Activated T-cell treated with anti-CD3 and anti-CD28 coated beads for 24 hours (primary cell): ENCODE measurements at places on chromosomes 4 and X.

DNA sequence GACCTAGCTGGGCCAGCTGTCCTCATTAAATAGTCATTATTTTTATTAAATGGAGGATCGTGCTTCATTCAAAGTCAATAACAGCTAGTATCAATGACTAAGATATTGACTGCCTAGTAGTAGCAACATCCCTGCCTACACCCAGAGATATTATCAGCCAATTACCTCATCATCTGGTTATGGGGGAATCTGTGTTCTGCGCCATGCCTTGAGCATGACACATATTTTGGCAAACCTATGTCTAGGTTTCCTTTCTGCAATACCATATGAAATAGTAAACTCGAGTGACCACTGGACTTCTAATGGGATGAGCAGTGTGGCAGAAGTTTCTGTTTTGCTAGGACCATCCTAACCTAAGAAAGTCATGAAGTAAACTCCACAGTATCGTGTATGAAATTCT is 50.0 kb upstream of the AADAT start:
- DNase-seq = no peak

DNA sequence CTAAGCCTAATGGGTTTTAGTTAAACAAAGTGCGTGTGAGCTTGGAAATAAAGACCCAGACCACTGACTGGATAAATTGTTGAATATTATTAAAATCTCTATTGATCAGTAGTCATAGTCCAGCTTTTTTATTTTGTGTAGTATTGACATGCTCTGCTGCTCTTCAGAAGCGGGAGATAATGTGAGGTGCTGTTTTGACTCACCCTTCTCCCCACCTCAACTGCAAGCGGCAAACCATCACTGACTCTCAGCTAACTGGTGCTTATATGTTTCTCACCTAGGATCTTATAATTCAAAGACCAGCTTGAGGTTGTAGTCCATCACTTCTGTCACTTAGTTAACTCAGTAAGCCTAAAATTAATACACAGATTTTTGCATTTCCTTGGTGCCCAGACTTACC is 72.2 kb downstream of the COMMD8 start:
- DNase-seq = no peak

DNA sequence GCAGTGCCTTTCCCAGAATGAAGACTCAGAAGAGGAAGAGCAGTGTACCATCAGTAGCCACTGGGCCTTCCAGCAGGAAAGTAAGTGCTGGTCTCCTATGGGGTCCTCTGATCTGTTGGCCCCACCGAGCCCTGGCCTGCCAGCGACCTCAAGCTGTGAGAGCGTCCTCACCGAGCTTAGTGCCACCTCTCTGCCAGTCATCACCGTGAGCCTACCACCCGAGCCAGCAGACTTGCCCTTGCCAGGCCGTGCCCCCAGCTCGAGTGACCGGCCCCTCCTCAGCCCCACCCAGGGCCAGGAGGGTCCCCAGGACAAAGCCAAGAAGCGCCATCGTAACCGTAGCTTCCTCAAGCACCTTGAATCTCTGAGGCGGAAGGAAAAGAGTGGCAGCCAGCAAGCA is 69.7 kb downstream of the STARD8 start:
- no peak for DNase-seq

DNA sequence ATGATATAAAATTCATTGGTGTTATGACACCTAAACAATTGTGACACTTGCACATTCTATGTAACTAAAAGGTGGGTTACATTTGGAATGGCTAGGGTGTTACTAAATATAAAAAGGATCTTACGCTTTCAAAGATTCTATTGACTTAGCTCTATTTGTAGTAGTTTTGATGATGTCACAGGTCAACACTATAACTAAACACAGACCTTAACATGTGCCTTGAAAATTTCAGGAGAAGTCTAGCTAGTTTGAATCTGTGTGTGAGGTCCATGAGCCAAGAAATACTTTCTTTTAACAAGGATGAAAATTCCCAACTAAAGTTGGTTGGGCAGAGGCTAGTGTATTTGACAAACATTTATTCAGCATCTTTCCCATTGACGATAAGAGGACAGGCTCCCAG is 298.0 kb downstream of the GPAT3 start:
- no peak for DNase-seq

DNA sequence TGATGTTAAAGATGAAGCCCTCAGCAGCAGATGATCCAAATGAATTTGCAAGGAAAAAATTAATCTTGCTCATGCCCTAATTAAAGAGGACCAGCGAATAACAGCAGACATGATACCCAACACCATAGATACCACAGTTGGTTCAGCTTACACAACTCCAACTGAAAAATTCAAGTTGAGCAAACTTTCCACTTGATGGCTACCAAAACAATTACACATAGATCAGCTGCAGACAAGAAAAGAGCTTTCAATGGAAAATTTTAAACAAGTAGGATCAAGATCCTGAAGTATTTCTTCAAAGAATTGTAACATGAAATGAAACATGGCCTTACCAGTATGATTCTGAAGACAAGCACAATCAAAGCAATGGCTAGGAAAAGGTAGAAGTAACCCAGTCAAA is 90.0 kb downstream of the KLHL13 start:
- DNase-seq = no peak

- no peak for DNase-seq
These were observed 87.8 kb downstream of the DHX15 start for GRCh38 chr4:24496597-24496996.

DNA sequence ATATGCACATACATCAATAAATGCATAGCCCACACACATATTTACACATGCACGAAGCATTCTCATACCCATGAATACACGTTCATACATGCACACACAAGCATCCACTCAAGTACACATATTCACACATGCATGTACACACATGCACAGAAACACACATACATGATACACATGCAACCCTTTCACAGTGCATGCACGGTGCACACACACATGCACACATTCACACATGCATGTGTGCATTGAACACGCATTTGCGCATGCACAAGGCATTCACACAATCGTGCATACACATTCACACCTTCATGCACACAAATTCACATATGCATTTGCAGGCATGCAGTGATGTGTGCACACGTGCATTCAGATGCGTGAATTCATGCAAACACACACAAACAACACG is 324.5 kb downstream of the DHRSX start:
- DNase-seq = no peak

DNA sequence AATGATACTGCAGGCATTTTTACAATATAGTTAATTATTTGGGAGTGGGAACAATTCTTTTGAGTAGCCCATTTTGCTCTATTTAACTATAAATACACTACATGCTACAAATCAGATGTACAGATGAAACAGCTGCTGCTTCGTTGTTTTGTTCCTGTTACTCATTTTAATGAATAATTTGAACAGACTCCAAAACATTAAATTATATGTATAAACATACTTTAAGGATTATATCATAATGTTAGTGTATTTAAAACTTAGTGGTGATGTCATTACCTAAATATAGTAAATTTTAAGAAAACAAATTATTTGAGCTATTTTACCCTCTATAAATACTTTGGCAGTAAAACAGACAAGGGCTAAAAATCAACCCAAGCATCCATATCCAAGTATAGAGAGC is 60.7 kb downstream of the GAB1 start:
- no peak for DNase-seq

- DNase-seq = no peak
These were observed 41.1 kb downstream of the ZFX start for GRCh38 chrX:24190500-24191156.

DNA sequence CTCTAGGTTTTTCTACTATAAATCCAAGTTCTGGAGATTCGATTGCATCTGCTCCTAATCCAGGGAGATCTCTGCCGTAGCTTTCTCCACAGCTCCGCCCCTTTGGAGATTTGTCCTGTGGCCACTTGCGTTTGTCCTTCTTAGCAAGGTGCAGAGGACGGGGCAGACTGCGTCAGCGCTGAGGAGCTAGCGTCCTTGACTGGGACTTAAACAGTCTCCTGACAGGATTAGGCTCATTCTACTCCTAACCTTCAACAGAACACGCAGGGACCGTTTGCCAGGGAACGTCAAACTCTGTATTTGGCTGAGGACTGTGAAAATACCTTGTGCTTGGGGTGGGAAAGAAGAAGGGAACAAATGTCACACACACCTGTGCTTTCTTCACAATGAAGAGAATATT is 38.6 kb downstream of the SORBS2 start:
- no peak for DNase-seq

GRCh38 chr4:105607876-105608275 is 55.5 kb downstream of the ARHGEF38 start:
- DNase-seq = no peak

DNA sequence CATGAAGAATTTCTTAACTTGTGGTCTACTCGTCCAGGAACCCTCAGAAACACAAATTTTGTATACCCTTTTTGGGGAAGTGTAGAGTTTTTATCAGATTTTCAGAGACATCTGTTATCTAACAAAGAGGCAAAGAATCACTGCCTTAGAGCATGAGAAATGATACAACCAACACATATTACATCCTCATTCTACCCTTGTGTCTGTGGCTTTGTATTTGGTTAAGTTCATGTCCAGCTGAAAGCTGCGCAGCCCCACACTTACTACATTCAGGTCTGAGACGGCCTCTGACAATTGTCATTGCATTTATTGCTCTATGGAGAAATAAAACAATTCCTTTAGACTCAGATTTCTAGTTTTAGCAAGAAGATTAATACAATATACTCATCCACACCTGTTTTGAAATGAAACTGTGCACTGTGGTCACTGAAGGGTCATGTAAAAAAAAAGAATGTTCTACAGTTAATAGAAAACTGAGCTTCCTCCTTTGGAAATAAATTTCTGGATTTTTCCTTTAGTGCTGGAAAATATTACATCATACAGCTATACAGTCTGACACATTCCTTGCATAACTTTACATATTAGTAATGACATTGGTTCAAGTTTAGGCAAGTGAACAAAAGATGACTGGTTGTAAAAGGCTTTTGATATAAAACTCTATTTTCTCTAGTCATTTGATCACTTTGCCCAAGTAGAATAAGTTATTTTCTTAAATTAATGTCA is 39.8 kb downstream of the GLRB start:
- DNase-seq = no peak

GRCh38 chrX:129714581-129714980 is 24.2 kb upstream of the XPNPEP2 start:
- no peak for DNase-seq

- no peak for DNase-seq
These were observed 85.9 kb upstream of the PAQR3 start for GRCh38 chr4:79025170-79025569.

GRCh38 chr4:168879188-168879587 is 130.9 kb downstream of the CBR4 start:
- no peak for DNase-seq

GRCh38 chrX:15864023-15864422 is 9.4 kb upstream of the AP1S2 start:
- no peak for DNase-seq

- peak; percentile 56 for DNase-seq
These were observed at the start of gene YIPF6 for GRCh38 chrX:68498508-68499379. TSS of gene YIPF6 (plus strand) at chrX:68499051. CDS start at chrX:68499067, 16 bp downstream.

GRCh38 chr4:143337600-143338287 is 1.1 kb downstream of the GAB1 start:
- no peak for DNase-seq

- DNase-seq = no peak
These were observed 12.1 kb downstream of the APLN start for GRCh38 chrX:129642641-129643040.

DNA sequence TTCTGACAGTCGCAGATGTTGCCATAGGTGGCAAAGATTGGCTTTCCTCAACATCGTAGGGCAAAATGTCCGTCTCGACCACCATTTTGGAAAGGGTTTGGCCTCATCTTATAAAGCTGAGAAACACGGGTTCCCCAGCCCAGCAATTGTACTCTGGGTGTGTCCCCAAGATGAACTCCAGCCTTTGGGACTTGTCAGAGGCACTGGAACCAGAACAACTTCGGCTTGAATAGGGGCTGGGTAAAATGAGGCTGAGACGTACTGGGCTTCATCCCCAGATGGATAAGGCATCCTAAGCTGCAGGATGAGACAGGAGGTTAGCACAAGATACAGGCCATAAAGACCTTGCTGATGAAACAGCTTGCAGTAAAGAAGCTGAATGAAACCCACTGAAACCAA is 151.9 kb downstream of the CRLF2 start:
- DNase-seq = no peak

GRCh38 chr4:156197216-156197615 is 243.6 kb upstream of the CTSO start:
- no peak for DNase-seq

- no peak for DNase-seq
These were observed 69.2 kb upstream of the GRID2 start for GRCh38 chr4:92234393-92235176.

DNA sequence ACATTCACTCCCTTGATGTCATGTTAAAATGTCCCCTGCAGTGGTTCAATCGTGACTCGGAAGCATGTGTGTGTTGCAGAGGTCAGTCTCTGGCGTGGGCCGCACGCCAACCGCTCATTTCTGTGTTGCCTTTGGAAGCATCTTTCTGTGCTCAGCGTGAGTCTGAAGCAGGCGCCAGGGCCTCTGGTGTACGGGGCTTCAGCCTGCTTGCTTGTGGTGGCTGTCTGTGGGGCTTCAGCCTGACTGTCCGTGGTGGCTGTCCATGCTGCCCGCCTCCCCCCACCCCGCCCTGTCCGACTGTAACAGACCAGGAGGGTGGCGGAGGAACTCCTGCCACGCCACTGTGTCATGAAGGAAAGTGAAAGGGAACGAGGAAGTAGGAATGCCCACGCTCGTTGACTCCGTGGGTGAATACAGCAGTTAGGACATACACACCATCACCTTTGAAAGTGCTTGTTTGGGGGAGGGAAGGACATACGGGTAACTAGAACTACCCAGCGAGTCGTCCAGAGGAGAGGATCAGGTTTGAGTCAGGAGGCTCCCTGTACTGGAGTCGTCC is 14.7 kb upstream of the CLCN4 start:
- DNase-seq = no peak

- DNase-seq = no peak
These were observed 1263.1 kb downstream of the PCDH7 start for GRCh38 chr4:31983246-31983645.

DNA sequence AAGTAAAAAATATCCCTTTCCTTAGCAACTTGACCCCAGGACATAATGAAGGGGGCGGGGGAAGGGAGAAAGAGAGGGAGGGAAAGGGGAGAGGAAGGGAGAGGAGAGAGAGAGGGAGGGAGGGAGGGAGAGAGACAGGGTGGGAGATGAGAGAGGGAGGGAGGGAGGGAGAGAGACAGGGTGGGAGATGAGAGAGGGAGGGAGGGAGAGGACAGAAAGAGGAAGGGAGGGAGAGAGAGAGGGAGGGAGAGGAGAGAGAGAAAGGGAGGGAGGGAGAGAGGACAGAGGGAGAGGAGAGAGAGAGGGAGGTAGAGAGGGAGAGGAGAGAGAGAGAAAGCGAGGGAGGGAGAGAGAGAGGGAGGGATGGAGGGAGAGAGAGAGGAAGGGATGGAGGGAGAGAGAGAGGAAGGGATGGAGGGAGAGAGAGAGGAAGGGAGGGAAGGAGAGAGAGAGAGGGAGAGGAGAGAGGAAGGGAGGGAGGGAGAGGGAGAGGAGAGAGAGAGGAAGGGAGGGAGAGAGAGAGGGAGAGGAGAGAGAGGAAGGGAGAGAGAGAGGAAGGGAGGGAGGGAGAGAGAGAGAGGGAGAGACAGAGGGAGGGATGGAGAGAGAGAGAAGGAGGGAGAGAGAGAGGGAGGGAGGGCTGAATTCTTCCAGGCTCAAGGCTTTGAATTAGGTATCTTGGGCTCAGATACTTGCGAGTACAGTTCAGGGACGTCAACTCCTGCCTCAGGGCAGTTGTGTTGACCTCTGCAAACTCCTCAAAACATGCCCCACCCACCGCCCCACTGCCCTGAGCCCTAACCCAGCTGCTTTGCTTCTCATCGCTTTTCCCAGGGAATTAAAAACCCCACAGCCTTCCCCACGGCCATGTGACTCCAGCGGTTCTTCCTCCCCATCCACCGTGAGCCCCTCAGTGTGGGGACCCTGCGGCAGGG is 40.0 kb upstream of the ADRA2C start:
- no peak for DNase-seq
